Stimulated activated CD4-positive, alpha-beta T cell treated with anti-CD3 and anti-CD28 coated beads, Interleukin-2, amount 100 ng/mL, for 4 hours (primary cell): ENCODE measurements at places on chromosomes 5 and 9.

DNA sequence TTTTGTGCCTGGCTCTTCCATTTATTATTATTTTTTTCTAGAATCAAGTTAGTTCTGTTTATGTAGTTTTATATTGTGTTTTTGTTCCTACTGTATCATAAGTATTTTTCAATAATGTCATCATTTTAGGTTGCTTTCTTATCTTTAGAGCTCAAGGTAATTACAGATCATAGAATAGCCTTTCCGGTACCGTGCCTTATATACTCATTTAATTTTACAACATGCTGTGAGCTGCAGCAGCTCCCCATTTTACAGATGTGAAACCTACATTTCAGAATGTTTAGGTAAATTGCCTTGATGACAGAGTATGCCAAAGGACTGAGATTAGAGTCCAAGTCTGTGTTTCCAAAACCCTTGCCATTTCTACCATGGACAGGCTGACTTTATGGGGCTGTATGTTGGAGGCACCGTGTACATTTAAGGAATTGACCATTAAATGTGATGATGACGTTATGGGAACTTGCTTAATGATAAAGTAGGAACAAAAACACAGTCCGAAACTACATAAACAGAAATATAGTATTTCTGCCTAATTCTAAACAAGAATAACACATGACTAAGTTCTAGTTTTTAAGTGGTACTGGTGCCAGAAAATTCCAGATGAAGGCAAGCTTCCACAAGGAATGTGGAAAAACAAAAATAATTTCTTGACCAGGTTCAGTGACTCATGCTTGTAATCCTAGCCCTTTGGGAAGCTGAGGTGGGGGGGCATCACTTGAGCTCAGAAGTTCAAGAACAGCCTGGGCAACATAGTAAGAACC lies 97.7 kb downstream of the IQGAP2 start:
- no peak for DNase-seq

DNA sequence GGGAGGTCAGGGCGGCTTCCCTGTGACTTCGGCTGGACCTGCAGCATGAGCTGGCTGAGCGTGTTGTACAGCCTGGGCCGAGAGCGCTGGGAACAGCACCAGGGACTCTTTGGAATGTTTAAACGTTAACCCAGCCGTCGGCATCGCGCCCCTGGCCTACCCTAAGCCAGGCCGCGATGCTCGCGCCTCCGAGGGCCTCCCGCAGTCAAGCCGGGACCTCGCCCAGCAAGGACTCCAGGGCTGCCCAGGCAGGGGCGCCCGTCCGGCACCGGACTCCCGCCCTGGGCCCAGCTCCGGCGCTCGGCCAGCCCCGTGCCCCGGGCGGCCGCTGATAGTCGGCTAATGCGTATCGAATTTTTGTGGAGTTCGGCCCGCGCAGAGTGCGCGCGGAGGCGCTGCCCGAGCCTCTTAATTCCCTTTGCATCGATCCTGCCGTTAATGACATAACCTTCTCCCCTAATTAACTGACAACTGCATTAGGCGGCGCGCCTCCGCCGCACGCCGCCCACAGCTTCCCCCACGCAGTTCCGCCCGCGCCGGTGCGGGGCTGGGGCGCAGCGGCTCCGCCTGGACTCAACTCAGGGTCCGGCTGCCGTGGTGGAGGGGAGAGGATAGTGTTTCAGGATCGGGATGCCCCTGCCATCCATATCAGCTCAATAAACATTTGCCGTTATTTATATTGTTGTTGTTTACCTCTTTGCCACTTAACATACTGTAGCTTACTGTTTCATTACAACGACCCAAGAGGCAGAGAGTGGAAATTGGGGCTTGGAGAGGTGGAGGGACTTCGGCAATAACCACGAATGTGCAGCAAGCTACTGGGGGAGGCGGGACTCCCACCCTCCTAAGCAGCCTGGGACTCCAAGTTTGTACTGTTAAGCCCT lies 28.8 kb upstream of the CDC23 start:
- peak; percentile 1 for DNase-seq

DNA sequence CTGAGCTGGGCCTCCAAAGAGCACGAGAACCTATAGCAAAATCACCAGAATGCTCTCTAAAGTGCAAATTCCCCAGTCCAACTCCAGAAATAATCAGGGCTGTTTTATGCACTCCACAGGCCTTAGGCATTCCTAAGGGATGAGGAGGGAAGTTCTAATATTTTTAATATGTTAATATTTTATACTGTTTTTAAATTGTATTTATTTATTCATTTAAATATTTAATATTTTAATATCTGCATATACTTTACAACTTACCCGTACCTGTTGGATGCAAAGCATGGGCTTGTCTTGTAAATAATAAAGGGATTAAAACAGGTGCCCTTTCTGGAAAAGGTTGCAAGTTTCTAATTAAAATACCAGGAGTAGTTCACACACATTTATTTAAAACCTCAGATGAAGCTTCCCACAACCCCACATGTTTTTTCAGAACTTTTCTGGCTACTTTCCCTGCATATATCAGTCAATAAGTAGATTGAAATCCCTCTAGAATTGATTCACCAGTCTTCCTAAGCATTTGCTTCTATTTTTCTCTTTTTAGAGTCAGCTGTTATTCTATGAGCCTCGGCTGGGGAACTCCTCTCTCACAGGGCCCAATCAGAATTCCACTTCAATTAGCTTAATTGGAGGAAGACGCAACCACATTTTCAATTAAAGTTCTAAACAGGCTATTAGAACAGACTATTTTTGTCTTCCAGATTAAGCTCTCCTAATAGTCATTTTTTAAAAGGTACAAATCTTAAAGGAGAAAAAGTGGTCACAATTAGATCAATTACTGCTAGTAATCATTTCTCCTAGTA lies 140.8 kb downstream of the CDH6 start:
- no peak for DNase-seq

DNA sequence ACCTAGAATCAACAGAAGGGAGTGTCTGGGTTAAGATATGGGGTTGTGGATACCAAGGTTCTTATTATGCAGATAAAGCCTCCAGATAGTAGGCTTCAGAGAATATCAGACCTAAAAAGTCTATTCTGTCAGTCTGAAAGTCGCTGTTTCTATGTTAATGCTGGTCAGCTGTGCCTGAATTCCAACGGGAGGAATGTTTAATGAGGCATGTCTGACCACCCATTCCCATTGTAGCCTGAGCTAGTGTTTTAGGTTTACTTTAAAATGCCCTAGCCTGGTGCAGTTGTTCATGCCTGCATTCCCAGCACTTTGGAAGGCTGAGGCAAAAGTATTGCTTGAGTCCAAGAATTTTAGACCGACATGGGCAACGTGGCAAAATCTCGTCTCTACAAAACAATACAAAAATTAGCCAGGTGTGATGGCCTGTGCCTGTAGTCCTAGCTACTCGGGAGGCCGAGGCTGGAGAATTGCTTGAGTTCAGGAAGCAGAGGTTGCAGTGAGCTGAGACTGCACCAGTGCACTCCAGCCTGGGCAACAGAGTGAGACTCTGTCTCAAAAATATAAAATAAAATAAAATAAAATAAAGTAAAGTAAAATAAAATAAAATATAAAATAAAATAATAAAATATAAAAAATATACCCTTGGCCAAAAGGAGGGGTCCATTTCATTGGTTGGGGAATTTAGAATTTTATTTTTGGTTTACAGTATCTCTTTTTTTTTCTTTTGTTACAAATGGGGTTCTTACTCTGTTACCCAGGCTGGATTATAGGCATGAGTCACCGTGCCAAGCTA lies 7.8 kb upstream of the SOX30 start:
- no peak for DNase-seq

GRCh38 chr9:14157191-14157590 lies 156.8 kb downstream of the NFIB start:
- no peak for DNase-seq

DNA sequence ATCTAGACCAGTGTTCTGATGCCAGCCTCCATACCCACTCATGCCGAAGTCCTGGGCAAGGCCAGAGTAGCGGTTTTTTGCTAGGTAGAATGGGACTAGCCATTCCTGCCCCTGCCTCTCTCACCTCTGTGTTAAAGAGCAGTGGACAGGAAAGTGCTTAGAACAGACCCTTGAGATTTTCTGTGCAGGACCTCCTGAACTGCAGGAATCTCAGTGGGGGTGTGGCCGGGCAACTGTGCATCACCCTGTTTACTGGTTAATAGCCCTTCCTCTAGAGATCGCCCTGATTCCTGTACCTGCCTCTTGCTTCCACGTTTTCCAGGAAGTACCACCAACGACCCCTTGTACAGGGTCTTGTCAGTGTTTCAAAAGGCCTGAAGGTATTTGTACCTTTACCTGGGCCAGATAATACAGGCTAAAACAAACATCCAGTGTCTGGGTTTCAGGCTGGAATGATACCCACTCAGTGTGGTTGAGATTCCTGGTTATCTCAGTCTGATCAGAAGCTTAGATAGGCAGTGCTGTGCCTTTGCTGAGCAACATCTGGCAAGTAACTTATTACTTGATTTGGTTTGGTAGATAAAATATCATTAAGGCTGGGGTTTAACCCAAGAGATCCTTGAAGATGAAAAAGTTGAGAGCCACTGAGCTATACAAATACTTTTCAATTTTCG lies 65.9 kb downstream of the RGS3 start:
- DNase-seq, result no peak

DNA sequence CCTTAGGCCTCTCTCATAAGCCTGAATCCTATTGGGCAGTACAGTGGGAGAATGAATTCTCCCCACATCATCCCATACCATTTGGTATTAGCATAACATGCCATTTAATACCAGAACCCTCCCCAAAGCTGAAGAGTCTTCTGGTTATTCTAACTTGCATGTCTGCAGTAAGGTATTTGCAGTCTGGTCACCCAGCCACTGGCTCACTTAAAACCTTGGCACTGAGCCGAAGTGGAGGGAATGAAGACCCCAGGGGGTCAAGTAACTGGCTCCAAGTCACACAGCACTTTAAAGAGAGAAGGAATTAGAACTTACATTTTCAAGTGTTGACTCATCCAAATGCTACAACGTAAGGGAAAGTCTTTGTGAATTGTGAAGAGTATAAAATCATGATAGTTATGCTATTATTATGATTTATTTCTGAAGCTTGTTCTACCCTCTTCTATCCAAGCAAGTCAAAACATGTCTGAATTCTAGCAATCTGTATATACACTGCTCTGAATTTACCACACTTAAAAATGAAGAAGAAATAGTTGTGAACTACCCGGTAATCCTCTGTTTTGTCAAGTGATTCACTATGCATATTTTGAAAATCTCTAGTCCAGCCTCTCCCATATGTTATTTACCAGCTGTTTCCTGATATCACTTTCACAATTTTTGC lies 28.5 kb downstream of the GLRA1 start:
- no peak for DNase-seq

GRCh38 chr5:87401626-87402025 lies 11.1 kb downstream of the CCNH start:
- no peak for DNase-seq

DNA sequence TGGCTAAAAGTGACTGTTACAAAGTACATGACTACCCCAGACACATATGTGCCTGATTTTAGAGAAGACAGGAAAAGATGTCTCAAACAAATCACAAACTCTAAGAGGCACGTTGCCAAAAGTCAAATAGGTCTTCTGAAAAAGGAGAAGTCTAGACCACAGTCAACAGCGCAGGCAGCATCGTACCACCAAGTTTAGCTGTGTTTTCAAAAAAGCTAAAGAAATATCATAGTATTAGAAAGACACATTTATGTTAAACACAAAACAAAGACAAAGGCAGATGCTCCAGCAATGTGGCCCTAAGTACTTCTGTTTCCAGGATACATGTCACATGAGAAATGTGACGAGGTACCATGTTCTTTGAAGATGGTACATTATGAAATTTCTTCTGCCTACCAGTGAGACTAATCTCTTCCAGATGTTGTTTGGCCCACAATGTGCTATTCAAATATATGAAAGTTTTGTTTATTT lies 43.5 kb downstream of the LPAR1 start:
- DNase-seq, result no peak

DNA sequence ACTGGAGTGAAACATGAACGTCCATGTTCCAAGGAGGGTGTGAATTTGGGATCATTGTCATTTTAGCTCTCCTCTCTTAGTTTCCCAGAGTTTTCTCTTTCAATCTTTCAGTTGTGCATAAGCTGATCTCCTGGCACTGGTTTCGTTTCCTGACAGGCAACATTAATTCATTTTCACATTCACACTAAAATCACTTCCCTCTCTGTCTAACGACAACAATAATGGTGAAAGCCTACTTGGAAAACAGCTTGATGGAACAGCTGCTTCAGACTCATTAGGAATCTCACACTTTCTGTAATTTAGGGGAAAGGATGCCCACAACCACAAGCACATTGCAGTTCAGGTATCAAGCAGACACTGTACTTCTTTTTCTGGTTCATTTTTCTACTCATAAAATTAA lies 188.6 kb downstream of the TRIM36 start:
- DNase-seq, result no peak

DNA sequence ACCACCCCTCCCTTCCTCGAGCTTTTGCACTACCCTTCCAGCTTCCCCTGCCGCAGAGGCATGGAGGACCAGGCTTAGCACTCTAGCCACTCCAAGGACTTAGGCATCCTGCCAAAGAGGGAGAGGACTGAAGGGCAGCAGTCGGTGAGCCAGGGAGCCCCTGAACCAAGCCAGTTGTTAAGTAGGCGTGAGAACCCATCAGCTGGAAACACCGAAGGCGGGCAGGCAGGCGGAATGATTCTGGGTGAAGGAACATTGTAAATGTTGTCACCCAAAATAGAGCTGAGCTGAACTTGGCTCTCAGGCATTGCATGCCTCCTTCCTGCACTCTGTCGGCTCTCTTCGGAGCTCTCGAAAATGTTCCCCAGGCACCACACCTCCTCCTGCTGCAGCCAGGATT lies 42.8 kb downstream of the NRG2 start:
- DNase-seq, result no peak

- no peak for DNase-seq
These were observed 313.5 kb upstream of the PDE4D start for GRCh38 chr5:60207040-60207439.

DNA sequence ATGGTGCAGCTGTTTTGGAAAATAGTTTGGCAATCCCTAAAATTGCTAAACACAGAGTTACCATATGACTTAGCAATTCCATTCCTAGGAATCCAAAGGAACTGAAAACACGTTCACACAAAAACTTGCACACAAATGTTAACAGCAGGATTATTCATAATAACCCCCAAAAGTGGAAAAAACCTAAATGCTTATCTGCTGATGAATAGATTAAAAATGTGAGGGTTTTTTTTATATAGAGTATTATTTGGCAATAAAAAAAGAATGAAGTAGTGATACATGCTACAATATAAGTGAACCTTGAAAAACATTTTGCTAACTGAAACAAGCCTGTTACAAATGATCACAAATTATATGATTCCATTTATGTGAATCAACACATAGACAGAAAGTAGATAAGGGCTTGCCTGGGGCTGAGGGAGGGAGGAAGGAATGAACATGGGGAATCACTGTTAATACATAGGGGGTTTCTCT lies 45.1 kb upstream of the TRIO start:
- DNase-seq, result no peak

DNA sequence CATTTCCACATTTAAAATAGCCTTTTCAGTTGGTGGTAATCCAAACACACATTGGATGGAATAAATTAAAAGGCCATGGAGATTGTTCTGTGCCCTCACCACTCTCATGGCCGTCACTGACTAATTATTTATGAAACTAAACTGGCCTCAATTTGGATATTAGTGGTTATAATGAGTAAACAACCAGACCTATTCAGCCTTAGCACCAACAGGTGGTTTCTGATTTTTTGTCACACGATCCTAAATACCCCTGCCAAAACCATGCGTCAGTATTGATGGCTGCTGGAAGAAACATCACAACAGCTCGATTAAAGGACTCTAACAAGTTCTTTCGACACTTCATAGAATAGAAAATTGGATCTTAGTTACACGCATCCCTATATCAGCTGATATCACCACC lies 276.0 kb upstream of the DAP start:
- DNase-seq, result no peak

- no peak for DNase-seq
These were observed 299.6 kb downstream of the NTRK2 start for GRCh38 chr9:84969084-84969483.

GRCh38 chr5:154749491-154749890 lies 5.7 kb upstream of the LARP1 start:
- DNase-seq, result no peak
